ENCODE measurements at places on chromosomes 1 and 21.

- no peak for DNase-seq
Measured at GRCh38 chr1:161994175-161994668, 29.4 kb downstream of the OLFML2B start.

- DNase-seq = no peak
Measured at GRCh38 chr1:226063977-226064815, 1.7 kb downstream of the H3-3A start.

- DNase-seq = no peak
Measured at GRCh38 chr1:59295618-59296017, 1.3 kb upstream of the FGGY start.

DNA sequence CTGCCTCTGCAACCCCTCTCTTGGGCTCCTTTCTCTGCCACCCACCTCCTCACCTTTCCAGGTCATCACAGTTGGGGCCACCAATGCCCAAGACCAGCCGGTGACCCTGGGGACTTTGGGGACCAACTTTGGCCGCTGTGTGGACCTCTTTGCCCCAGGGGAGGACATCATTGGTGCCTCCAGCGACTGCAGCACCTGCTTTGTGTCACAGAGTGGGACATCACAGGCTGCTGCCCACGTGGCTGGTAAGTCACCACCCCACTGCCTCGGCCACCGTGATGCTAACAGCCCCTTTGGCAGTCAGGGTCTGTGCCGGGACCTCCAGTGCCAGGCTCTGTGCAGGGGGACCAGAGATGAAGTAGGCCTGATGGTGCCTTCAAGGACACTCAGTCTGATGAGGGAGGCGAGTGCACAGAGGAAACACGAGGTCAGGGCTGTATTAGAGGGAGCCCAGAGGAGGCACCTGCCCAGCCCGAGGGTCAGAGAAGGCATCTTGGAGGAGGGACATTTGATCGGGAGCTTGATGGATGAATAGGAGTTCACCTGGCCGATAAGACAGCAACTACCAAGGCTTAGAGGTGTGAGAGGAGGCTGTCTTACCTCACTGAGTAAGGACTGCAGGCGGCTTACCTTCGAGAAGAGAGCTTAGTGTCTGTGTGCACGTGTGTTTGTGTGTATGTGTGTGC is 18.1 kb downstream of the PCSK9 start:
- no peak for DNase-seq

DNA sequence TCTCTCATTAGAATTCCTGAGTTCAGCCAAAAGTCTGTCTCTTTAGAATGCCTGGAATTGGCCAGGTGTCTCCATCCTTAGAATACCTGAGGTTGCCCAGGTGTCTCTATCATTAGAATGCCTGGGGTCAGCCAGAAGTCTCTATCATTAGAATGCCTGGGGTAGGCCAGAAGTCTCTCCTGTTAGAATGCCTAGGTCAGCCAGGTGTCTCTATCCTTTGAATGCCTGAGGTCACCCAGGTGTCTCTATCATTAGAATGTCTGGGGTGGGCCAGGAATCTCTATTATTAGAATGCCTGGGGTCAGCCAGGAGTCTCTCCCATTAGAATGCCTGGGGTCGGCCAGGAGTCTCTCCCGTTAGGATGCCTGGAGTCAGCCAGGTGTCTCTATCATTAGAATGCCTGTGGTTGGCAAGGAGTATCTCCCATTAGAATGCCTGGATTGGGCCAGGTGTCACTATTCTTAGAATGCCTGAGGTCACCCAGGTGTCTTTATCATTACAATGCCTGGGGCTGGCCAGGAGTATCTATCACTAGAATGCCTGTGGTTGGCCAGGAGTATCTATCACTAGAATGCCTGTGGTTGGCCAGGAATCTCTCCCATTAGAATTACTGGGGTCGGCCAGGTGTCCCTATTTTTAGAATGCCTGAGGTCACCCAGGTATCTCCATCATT is 43.0 kb downstream of the RNF187 start:
- no peak for DNase-seq

- DNase-seq = no peak
Measured at GRCh38 chr1:77382366-77382765, 100.5 kb downstream of the AK5 start.
